GM13976 (cell line): ENCODE measurements at places on chromosomes 4 and X.
A peak's percentile ranks its signal among the peaks of the same experiment; 100 is the strongest.

DNA sequence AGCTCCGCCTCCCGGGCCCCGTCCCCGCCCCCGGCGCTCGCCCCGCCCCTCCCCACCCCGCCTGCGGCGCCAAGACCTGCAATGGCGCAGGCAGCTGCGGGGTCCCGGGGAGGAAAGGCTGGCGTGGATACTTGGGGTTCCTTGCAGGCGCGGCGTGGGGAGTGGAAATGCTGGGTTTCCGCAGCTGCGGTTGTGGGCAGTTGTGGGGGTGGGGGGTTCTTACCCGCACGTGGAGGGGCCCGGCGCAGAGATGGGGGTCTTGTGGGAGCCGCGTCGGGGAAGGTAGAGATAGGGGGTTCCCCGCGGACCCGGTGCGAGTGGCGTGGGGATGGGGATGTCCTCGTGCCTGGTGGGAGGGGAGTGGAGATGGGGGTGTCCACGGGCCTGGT is 680 bp upstream of the ASMTL start:
- DNase-seq: no peak

GRCh38 chr4:13399257-13399656 is 84.9 kb downstream of the RAB28 start:
- no peak for DNase-seq

- peak; percentile 45 for DNase-seq
These were observed 64.5 kb upstream of the WDR1 start for GRCh38 chr4:10180927-10181744.

DNA sequence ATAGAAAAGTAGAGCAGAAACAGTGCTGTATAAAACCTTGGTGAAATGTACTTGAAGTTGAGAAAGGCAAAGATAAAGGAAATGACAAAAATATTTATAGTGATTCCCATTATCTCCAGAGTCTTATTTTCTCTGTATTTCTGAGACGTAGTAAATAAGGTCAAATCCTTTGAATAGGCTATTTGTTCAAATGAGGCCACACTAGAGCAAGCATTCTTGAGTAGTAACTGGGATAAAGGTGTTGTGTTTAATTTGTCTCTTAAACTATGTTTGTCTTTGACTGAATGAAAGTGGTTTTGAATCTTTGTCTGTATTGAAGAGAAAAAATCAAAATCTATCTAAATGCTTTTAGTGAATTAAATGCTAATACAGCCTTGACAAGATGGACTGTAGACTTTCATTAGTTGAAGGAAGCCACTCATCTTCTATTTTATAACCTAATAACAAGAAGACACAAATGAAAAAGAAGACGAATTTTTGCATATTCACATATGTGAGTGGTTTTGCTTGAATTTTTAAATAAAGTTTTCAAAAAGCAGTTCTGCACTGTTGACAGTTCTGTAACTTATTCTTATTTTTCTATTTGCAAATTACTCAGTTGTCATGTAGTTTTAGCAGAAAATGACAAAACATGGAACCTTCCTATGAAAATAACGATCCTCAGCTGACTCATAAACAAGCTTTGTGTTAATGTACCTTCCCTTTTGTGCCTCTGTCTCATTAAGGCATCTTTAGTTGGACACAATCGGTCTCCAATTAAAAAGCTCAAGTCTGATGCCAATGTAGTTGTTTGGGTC is 94.8 kb upstream of the PCDH18 start:
- DNase-seq: no peak

DNA sequence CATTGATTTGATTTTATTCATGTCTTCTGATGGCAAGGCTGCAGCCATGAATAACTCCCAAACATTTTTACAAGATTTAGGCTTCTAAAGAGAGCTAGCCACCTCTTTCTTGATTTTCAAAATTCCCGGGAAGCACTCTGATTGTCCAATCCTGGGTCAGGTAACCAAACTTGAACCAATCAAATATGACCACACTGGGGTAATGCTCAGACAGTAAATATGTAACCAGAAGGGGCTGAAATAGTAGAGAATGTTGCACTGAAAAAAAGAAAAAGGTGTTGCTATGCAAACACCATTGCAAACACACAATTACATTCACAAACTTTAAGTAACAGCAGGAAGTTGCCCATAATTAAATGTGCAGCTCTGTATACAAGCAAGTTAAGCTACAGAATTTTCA is 112.9 kb upstream of the IQCM start:
- no peak for DNase-seq

- no peak for DNase-seq
These were observed 156.6 kb downstream of the FGF16 start for GRCh38 chrX:77603635-77604336.

- DNase-seq: no peak
These were observed 97.5 kb upstream of the CBR4 start for GRCh38 chr4:169107528-169107927.

DNA sequence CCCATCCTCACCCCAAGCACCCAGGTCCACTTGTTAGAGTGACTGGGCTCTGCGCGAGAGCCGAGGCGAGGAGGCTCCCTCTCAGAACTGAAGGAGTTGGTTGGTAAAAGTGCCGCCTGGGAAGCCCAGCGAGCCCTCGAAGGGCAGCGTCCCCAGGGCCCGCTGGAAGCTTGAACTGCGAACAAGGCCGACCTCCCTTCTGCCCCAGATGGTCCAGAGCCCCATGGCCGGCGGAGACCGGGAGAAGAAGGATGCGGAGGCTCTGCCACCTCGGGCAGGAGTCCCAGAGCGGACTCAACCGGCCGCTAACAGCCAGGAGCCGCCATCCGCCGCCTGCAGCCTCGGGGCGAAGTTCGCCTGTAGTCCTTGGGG is 116.3 kb upstream of the TEX13C start:
- peak; percentile 5 for DNase-seq

DNA sequence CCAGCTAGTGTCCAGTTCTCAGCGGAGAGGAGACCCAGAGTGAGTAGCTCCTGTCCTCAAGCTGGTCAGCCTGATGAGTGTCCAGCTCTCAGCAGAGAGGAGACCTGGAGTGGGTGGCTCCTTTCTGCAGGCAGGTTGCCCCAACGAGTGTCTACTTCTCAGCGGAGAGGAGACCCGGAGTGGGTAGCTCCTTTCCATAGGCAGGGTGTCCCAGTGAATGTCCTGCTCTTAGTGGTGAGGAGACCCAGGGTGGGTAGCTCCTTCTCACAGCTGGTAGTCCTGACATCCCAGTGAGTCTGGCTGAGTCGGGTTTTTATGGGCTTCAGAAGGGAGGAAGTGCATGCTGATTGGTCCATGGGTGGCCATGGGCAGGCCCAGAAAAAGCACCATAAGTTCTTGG is 55.7 kb upstream of the NUDT6 start:
- DNase-seq: no peak

DNA sequence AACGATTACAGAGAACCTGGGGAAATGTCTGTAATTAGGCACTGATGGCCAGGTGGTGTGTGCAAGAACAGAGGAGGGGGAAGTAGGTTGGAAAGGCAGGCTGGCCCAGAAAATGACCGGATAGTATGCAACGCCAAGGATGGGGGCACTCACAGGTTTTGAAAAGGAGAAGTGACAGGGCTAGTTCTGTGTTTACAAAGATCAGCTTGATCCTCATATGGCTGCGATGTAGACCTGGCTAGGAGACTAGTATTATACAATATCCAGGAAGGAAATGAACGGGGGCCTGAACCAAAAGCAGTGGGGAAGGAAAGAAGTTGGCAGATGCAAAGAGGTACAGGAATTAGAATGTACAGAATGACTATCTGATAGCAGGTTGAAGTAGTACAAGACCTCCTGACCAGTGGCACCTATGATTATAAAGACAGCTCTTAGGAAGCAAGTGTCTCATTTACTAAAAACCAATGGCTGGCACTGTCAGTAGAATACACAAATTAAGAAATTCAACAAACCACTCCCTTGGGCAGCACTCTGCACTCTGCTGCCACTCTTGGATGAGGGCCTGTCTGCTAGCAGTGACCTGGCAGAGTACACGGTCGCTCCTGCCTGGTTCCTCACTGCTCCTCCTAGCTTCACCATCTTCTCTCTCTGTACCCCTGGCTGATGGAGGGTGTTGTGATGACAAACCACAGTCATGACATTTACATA is 14.1 kb downstream of the MFAP3L start:
- no peak for DNase-seq

DNA sequence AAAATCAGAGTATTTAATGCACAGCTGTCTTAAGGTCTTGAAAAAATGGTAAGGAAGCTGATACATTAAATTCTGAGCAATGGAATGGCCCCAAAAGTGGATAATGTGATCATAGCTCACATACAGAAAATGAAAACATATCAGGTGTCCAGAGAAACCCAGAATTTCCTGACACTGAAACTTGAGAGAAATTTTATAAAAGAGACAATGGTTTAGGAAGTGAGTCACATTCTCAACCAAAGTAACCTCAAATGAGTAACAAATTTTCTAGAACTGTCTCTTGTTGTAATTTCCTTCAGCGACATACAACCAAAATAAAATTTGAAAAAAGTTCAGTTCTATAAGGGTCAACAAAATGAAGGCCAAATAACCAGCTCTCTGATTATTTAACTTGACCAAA is 37.4 kb upstream of the PACRGL start:
- no peak for DNase-seq

- DNase-seq: no peak
These were observed 20.7 kb downstream of the FRMPD3 start for GRCh38 chrX:107470198-107470597.

DNA sequence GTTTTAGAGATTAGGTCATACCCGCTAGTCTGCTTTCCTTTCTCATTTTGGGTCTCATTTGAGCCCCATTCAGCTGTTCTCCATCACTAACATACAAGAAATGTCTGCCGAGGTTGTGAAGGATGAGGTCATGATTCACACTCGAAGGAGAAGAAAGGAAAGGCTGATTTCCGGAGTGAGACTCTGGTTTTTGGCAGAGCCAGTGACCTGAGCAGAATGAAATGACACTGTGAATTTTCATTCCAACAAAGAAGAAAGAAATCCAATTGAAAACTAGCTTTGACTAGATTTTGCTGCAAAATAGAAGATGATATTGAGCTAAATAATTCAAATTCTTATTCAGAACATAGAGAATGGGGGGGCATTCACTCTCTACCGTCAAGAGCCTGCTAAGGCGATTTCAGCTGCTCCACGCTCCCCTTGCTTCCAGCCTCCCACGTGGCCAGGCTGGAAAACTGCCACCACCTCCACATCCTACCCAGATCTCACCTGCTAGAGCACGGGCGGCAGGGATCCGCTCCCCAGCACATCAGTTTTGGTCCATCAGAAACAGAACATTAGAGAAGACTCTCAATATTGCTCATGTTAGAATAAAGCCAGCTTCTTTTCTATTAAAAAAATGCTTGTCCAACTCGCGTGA is 39.0 kb downstream of the F11 start:
- DNase-seq: no peak

DNA sequence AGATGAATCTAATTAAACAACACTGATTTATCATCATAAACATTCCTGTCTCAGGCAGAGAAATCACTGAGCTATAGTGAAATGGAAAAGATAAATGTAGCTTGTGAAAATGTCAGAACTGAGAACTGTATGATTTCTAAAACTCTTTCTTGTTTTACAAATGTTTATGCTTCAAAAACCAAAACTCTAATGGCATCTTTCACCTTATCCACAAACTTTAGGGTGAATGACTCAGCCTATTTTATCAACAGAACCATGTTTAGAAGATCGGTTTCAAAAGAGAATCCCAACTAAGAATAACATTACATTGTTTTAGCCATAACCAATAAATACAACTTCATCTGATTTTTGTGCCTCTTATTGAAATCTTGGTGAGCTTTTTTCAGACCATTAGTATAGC is 21.4 kb downstream of the NKX6-1 start:
- no peak for DNase-seq

- DNase-seq: no peak
These were observed 29.6 kb downstream of the REST start for GRCh38 chr4:56937262-56937661.

DNA sequence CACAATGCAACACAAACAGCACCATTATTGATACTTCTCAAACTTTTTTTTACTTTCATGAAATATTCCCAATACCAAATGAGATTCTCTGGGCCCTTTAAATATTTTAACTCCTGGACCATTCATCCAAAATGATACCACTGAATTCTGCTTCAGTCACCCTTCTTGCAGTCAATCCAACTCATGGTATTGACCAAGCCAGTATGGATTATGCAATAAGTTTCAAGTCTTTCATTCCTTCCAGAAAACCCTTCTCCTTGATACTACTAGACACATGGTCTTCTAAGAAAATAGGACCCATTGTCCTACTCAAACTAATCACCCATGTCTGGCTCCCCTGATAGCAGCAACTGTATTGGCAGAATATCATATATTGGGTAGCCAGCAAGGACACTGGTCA is 23.0 kb downstream of the ZNF721 start:
- no peak for DNase-seq

GRCh38 chrX:68432648-68433047 is 647 bp downstream of the OPHN1 start:
- DNase-seq: no peak

- DNase-seq: no peak
These were observed 867.6 kb upstream of the PCDH7 start for GRCh38 chr4:29852537-29852936.

- DNase-seq: no peak
These were observed 92.1 kb downstream of the SCD5 start for GRCh38 chr4:82706349-82707000.

GRCh38 chr4:119207051-119207450 is 5.5 kb upstream of the USP53 start:
- DNase-seq: no peak

DNA sequence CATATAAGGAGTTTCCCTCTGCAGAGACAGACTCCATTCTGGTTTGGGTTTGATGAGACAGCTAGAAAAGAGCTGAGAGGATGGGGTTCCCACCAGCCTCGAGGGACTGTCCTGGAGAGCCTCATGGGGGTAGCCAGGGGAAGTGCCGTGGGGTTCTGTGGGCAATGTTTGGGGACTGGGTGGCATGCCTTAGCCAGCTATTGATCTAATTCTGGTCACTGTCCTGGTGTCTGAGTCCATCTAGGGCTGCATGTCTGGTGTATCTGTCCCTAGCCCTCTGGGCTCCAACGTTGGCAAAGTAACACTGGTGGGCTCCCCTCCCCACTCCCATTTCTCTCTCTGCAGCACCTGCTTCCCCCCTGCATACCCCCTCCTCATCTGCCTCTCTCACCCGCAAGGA is 135.4 kb downstream of the SMIM20 start:
- no peak for DNase-seq
